ENCODE measurements at places on chromosomes 12 and 14.

DNA sequence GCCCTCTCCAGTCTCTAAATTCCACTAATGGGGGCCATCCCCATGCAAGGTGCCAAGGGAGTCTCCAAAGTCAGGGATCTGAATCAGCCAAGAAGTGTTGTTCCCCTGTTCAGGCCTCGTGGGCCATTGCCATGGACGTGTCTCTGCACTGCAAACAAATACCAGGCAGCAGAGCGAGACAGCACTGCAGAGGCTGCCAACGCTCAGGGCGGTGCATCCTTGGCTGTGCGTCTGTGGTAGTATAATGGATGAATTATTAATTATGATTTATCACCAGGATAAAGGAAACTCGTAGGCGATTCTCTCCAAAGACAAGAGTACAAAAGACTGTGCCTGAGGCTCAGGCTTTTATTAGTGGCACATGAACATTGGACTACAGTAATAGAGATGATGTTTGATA is 122.3 kb upstream of the NTF3 start:
- DNase-seq: peak; percentile 82

- no peak for DNase-seq
Measured at GRCh38 chr14:76985540-76986230, 42.8 kb downstream of the IRF2BPL start.

GRCh38 chr12:64110864-64111263 is 111.2 kb downstream of the KICS2 start:
- DNase-seq: no peak

DNA sequence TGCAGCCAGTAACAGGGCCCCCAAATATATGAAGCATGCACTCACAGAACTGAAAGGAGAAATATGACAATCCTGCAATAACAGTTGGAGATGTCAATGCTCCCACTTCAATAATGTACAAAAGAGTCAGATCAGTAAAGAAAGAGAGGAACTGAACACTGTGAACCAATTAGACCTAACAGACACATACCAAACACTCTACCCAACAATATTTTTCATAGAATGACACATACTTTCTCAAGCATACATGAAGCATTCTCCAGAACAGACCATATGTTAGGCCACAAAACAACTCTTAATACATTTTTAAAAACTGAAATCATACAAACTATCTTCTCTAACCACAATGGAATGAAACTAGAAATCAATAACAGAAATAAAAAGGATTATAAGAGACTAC is 80.2 kb downstream of the ELK3 start:
- no peak for DNase-seq

DNA sequence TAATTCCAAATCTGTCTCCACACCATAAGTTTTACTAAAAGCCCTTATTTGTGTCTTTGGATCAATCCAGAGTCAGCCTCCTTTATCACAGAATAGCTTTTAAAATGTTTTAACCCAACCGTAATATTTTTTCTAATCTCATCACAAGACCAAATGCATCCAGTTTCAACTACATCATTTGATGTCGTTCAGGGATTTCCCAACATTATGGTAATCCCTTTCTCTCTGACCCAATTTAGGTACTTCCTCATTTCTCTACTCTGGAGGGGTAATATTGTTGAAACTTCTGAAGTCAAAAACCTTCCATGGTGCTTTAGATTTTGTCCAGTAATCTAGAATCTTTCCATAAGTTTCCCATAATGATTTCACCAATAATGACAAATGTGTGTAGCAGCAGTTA is 596.8 kb downstream of the SOX5 start:
- no peak for DNase-seq

GRCh38 chr14:62097072-62097471 is 334.9 kb downstream of the SNAPC1 start:
- DNase-seq: no peak

- DNase-seq: peak; percentile 84
Measured at GRCh38 chr12:53097564-53098353, at the start of gene IGFBP6. TSS of gene IGFBP6 (plus strand) at chr12:53097667. CDS start at chr12:53097718, 51 bp downstream.

DNA sequence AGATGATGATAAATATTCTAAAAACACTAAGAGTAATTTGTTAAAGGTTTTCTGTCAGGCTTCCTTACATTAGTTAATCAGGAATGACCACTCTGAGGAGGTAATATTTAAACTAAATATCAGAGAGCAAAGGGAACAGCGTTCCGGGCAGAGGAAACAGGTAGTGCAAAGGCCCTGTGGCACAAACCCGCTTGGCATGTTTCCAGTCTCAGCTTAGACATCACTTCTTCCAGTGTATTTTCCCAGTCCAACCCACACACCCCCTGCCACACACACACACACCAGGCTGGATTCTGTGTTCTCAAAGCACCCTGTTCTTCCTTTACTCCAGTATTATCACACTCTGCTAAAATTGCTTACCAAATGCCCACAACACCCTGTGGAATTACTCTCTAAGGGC is 247.1 kb downstream of the RPS29 start:
- DNase-seq: no peak

- no peak for DNase-seq
Measured at GRCh38 chr14:80055226-80055625, 156.1 kb downstream of the DIO2 start.

DNA sequence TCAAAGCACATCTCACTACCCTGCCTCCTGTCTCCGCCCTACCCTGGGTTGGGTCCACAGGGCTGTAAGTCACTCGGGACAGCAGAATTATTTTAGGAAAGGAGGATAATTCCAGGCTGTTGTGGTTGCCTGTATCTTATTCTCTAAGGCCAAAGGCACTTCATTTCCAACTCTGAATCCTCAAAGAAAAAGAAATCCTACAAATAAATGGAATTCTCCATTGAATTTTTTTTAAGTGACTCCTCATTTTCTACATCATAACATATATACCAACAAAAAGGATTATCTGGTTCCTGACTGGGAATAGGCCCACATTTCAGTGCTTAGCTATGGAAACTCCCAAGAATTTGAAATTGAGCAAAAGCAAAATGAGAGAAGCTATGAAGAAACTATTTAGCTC is 186.4 kb downstream of the ITPR2 start:
- no peak for DNase-seq

GRCh38 chr12:41277100-41277945 is 89.2 kb downstream of the PDZRN4 start:
- DNase-seq: peak; percentile 23

- no peak for DNase-seq
Measured at GRCh38 chr14:25150401-25150800, 100.5 kb upstream of the STXBP6 start.

DNA sequence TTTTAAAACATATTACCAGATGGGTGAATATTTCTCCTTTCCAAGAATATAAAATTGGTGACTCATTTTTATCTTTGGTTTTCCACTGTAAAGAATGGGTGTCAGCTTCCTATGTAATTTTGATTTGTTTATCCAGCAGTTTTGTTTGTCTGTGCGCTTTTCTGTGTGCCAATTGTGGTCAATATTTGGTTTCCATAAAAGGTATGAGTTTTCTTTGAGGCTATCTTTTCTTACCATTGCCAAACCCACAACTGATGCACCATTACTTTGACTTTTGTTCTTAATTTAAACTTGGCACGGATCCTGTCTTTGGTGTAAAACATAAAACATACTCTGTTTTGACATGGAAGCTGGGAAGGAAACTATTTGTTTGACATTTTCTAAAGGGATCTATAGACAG is 78.8 kb upstream of the NAV3 start:
- DNase-seq: no peak

- DNase-seq: no peak
Measured at GRCh38 chr12:25023808-25024207, 74.9 kb upstream of the BCAT1 start.

GRCh38 chr14:104650057-104650980 is 39.1 kb upstream of the INF2 start:
- peak; percentile 39 for DNase-seq

GRCh38 chr12:466762-467161 is 7.0 kb downstream of the B4GALNT3 start:
- no peak for DNase-seq

DNA sequence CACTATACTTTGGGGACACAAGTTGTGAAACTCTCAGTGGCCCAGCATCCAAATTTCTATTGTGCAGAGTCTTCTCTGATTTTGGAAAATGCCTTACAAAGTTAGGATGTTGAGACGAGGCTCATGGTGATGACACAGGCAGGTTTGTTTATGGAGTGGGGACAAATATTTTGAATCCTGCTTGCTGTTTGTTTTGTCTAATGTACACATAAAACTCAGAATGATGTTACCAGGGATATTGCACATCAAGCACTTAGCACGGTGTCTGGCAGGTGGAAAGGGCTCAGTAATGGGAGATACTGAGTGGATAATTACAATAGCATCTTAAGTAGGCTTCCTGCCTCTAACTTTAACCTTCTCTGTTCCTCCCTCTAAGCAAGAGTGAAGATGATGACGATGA is 628.9 kb upstream of the TBX3 start:
- DNase-seq: no peak

DNA sequence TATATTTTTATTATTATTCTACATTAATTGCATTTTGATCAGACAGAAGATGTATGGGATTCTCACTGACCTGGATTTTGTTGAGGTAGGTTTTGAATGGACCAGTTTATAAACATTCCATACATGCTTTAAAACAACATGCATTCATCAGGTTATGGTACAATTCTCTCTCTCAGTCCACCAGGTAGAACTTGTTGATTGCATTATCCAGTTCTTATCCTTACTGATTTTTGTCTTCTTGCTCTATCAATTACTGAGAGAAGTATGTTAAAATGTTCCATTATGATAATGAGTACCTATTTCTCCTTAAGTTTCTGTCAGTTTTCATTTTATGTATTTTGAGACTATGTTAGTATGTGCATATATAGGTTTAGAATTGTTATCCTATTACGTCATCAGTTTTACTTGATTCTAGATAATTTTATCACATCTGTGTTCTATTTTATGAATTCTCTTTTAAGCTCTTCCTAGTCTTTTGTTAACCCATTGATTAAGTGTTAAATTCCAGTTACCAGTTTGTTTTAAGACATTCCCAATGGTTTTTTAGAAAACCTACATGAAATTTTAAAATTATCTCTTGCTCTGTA is 50.6 kb downstream of the EP400 start:
- DNase-seq: no peak

GRCh38 chr14:71166180-71166837 is 259.1 kb downstream of the PCNX1 start:
- DNase-seq: peak; percentile 22

DNA sequence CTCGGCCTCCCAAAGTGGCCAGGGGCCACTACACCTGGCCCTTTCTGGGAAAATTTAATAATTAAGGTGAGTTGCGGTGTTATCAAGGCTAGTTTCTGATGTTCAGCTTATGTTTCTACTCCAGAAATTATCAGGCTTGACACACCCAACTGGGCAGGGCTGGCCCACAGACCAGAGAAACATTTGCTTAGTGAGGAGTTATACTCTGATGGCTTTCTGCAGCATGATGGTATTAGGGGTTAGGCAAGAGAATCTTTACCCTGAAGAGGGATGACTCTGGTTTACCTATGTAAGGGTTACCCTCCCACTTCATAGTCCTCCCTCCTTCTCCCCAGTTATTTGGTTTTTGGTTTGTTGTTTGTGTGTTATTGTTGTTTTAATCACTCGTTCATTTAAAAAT is 24.5 kb upstream of the HECTD1 start:
- no peak for DNase-seq

- DNase-seq: no peak
Measured at GRCh38 chr12:112115259-112116045, 6.9 kb upstream of the NAA25 start.

DNA sequence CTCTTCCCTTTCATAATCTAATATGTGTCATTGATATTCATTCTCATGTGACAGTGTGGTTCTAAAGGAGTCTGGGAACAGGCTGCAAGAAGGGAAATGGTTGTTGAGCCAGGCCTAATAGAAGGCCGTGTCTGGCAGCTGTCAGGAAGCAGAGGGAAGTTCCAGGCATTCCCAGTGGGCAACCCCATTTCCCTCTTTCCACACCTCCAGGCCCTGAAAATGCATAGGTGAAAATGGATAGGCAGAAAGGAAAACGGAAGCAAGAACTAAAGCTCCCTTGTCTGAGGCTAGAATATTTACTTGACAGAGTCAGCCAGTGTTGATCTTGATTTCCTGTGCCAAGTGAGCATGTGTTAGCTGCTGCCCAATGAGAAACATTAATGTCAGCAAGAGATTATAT is 97.7 kb downstream of the PPM1A start:
- DNase-seq: no peak

DNA sequence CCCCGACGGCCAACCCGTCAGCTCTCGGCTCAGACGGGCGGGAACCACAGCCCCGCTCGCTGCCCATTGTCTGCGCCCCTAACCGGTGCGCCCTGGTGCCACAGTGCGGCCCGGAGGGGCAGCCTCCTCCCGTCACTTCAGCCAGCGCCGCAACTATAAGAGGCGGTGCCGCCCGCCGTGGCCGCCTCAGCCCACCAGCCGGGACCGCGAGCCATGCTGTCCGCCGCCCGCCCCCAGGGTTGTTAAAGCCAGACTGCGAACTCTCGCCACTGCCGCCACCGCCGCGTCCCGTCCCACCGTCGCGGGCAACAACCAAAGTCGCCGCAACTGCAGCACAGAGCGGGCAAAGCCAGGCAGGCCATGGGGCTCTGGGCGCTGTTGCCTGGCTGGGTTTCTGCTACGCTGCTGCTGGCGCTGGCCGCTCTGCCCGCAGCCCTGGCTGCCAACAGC is at the start of gene WNT1:
TSS of gene WNT1 (plus strand) at position 32 of the 450 bp plus-strand sequence. CDS start at position 361, 329 bp downstream.
- no peak for DNase-seq

GRCh38 chr12:43988838-43989560 is 153.1 kb downstream of the TMEM117 start:
- DNase-seq: no peak

GRCh38 chr14:99681101-99681831 is 2.8 kb upstream of the CYP46A1 start:
- no peak for DNase-seq

- no peak for DNase-seq
Measured at GRCh38 chr12:21608196-21608595, 3.5 kb upstream of the GYS2 start.

- DNase-seq: peak; percentile 23
Measured at GRCh38 chr14:74913986-74914573, 9.0 kb downstream of the RPS6KL1 start.

GRCh38 chr12:12704593-12705230 is 8.7 kb upstream of the GPR19 start:
- DNase-seq: peak; percentile 86

DNA sequence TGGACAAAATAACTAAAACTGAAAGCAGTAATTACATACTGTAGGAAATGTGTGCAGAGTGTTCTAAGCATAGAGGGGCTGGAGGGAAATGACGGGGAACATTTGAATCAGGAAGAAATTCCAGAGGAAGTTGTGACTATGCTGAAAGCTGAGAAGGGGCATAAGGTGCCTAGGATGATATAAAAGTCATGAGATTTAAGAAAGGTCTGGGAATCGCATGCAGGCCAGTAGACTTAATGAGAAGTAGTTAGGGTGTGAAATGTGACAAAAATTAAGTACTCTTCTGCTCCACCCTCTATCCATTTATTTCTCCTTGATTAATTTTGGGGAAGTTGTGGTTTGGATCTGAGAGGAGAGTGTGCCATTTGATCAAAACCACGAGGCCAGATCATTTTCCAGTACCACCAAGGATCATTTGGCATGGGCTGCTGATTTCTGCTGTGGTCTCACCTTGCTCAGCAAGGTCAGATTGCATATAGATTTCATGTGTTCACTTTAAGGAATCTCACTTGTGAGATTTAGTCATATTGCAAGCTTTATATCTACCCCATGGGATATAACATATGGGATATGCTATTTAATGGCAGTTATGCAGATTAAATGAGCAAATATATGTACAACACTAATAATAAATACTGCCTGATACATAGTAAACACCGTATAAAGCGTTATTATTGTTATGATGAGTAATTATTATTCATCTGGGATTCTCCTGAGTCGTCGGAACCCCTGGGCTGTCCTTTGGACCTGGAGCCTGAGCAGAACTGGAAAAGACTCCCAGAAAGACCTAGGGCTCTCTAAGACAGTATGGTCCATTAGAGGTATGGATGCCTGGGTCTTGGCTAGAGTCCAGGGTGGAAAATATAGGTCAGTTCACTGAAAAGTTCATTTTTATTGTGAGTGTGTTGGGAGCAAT is 72.3 kb downstream of the SRGAP1 start:
- DNase-seq: peak; percentile 81
